ENCODE measurements at places on chromosomes 11 and 22.

- no peak for DNase-seq
Measured at GRCh38 chr11:76891285-76891684, 30.6 kb downstream of the ACER3 start.

GRCh38 chr11:28860893-28861292 is 752.7 kb downstream of the METTL15 start:
- no peak for DNase-seq

GRCh38 chr22:45968751-45969413 is 8.1 kb downstream of the WNT7B start:
- no peak for DNase-seq

DNA sequence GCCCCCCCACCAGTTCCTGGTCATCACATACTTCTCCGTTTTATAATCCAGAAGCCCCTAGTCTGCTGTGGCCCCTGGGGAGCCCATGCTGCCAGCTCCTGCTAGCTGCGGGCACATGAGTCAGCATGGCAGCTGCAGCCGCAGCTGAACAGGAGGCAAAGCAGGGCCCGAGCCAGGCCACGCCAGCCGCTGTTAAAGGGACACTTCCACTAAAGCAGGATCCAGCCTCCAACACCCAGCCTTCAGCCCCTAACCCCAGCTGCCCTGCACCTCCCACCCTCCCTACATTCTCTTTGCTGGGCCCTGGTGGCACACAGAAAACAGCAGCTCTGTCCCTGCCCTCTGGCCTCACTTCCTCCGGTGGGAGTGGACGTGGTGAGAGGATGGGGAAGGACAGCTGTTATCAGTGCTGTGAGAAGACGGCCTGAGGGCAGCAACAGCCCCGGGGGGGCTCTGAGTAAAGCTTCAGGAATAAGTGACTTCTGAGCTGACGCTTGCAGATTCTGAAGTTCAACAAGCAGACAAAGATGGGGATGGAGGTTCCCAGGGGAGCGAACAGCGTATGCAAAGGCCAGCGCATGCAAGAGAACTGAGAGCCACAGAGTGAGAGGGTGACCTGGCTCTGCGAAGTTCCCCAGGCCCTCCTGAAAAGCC is 688 bp upstream of the LRRC74B start:
- no peak for DNase-seq

- DNase-seq: peak; percentile 61
Measured at GRCh38 chr22:23716811-23717801, 26.3 kb downstream of the RGL4 start.

GRCh38 chr22:23219822-23220484 is 39.6 kb downstream of the BCR start:
- no peak for DNase-seq

DNA sequence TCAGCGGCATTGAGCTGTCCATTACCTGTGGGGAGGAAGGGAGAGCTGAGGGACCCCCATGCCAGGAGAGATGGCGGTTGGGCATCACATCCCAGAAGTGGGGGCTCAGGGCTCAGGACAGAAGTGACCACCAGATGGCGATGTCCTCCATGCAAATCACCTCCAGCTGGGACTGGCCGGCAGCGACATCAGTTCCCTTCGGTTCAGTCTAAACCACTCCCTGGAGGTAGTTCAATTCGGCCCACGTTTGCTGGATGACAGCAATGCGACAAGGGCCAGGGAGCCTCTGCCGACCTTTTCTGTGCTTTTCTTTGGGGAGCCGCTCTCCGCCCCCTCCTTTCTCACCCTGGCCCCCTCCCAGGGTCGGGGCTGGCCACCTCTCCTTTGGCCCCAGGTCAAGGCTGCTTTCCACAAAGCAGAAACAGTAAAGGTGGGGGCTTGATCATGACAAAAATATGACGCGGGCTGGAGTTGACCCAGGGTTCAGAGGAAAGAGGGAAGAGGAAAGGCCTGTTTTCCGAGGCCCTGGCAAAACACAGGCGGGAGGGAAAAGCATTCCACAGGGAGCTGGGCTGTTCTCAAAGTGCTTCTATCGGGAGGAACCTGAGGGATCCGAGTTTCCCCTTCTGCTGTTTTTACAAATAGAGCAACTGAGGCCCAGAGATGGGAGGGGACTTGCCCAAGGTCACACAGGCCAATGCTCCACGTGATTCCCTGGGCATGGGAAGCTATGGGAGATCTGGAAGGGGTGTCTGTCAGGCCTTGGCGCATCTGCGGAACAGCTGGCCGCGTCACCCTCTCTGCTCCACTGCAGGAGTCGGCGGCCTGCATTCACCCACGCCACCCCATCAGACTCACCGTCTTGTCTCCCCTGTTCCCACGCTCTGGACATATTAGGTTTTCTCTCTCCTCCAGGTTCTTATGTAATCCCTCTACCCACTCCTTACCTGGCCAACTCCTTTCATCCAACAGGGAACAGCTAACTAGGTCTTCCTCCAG is 54.7 kb downstream of the FBXO7 start:
- DNase-seq: peak; percentile 37

- no peak for DNase-seq
Measured at GRCh38 chr22:45470871-45471270, 31.8 kb upstream of the FBLN1 start.

GRCh38 chr22:39363751-39364515 is 14.1 kb downstream of the SYNGR1 start:
- DNase-seq: no peak

DNA sequence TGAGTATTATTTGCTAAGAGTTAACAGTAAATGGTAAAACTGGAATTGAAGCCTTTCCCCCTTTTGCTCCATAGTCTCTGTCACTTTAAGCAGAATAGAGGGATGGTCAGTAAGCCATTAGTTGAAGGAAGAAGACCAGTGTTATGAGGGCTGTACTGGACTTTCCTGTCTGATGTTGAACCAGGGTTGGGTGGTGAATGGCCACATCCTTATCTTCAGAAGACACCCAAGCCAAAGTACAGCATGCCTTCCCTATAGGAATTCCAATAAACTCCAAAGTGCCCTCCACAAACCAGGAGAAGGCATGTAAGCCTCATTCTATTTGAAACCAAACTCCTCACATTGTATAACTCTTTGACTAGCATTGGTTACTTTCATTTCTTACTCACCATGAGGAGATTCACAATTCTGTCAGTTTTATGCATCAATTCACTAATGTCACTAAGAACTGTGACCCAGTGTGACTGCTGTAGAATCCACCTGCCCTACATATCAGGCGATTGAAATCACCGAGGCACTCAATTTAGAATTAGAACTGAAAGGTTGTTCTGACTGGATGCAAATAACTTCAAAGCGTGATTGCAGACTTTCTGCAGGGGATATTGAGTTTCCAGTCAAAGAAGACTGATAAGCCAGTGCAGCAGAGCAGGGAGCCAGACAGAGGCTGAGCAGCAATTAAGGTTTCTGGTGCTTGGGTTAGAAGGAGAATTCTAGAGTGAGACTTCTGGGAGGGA is 107.1 kb upstream of the DDI1 start:
- DNase-seq: no peak

GRCh38 chr22:19419464-19420178 is 11.9 kb downstream of the HIRA start:
- no peak for DNase-seq

DNA sequence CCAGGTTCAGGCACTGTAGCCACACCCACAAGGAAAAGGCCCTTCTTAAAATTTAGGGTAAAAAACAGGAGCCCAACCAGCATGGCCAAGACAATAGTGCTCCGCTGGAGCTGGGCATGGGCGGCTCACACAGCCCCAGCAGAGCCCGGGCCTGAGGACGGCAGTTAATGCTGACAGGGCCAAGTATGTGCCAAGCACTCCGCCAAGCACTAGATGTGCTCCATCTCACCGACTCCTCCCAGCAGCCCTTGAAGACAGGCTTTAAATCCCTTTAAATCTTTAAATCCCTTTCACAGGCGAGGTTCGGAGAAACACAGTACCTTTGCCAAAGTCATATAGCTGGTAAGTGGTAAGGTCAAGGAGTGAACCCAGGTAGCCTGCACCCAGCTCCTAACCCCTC is 4.8 kb downstream of the ARFGAP2 start:
- DNase-seq: no peak

- no peak for DNase-seq
Measured at GRCh38 chr11:88626216-88626615, 288.7 kb upstream of the CTSC start.

DNA sequence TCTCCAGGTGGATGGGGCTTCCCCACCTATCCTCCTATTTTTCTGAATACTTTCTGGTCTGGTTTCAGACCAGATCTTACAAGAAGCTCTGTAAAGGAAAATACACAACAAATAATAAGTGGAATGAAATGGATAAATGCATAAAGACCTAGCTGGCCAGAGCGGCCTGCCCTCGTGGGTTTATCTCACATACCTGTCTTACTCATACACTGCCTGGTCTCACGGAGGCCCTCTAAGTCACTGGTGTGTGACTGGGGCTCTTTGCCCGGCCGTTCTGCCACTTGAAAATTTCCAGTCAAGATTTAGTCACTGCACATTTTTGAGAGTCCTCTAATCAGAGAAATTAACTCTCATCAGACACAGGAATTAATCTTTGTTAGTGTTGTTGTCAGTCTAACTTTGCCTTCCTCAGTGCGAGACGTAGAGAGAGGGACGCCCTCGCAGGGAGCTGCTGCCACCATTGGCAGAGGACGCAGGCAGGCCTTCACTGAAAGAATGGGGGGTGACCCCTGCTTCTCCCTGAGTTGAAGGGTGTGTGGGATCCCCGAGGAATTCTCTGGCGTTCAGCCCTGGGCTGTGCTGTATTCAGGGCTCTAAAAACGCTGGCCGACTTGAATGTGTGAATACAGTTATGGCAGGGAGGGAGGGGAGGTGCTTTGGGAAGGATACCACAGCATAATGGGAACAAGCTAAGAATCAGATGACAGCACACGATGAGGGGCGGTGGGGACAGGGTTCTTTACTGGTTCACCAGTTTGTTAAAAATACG is 46.3 kb upstream of the CADM1 start:
- no peak for DNase-seq
